DMS53 (cell line): ENCODE measurements at places on chromosomes 11 and 22.

DNA sequence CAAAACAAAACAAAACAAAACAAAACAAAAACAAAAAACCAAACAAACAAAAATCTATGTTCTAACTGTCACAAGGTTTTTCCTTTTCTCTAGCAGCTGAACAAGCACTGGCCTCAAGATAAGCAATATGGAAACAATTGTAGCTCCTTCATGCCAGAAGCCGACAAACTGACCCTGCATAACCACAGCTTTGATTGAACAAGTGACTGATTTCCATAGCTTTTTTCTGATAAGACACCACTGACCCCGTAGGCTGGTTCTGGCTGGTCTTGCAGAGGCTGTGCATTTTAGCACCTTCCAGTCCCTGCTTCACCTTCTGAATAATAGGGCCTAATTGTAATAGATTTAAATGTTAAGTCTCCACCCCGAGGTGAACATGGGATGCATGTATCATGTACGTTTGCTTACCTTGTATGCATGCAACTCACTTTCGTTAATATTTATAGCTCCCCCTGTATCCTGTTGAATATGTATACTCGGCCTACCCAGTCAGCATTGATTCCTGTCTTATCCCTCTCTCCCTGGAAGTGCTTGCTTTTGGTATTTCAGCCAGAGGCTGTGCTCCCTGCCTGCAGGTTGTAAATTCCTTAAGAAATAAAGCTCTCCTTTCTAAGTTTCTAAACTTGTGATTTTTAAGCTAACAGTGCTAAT is 49.6 kb downstream of the CNTF start:
- DNase-seq: no peak

DNA sequence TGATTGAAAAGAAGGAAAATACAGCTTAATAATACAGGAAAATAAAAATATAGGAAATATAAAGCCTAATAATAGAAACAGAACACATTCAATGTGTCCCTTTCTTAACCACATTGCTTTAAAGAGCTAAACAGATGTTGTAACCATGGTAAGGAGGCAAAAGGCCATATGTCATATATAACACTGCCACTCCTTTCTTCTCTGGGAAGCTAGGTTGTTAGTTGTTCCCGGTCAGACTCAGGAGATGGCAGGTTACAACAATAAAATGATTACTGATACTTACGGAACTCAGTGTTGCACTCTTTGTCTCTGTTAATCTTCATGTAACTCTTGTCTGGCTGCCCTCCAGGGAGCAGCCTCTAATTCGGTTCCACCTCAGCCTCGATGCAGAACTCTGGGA is 134.7 kb upstream of the PGR start:
- no peak for DNase-seq

GRCh38 chr11:109898592-109898991 is 194.6 kb upstream of the ZC3H12C start:
- DNase-seq: no peak

DNA sequence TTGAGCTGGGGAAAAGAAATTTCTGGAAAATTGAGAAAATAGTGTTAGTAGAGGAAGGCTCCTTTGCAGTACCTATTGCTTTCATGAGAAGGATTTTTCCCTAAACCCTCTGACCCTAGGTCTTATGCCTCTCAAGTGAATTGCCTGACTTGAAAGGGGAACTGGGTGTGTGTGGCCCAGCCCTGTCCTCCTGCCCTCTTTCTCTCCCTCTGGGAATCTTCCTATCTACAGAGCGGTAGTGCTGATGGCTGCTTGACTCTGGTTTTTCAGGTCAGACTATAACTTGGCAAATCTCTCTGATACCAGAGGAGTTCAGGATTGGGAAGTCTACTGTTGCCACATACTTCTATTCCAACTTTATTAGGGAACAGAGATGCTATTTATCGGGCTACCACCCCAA is 19.2 kb downstream of the CAVIN3 start:
- DNase-seq: no peak

DNA sequence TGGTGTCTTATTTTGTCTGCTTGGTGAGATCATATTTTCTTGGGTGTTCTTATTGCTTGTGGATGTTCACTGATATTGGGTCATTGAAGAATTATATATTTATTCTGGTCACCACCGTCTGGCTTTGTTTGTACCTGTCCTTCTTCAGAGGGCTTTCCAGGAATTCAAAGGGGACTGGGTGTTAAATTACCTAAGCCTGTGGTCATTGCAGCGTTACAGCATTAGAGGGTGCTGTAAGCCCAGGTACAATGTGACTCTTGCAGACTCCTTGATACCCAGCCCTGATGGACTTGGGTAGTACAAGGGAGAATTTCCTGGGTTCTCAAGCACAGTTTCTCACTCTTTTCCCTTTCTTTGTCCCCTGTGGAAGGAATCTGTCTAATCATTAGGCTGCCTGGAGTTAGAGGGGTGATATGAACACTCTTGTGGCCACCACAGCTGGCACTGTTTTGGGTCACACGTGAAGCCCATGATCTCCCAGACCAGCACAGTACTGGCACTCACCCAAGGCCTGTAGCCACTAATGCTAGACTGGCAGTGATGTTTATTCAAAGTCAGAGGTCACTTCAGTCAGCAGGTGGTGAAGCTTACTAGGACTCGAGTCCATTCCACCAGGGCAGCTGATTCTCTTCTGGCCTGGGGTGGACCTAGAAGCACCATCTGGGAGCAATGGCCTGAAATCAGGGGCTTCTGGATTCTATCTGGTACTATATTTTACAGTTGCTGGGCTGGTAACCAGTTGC is 56.1 kb upstream of the NARS2 start:
- DNase-seq: peak; percentile 66

- DNase-seq: no peak
Measured at GRCh38 chr11:19474211-19474610, 233.5 kb upstream of the E2F8 start.

- no peak for DNase-seq
Measured at GRCh38 chr11:88122956-88123355, 52.3 kb downstream of the RAB38 start.

DNA sequence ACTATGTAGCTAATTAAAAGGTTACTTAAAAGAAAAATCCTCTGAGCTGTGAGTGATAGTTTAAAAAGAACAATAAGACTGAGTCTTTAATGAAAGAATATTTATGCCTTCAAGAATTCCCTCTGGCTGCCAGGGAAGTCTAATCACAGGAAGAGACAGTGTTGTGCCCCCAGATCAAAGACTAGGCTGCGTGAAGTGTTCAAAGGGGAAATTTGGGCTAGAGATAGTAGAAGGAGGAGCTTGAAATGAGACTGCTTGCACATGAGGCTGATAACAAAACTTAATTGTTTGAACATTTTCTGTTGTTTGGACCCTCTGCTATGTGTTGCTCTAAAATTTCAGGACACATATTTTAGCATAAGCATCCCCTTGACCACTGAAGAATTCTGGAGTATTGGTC is 99.7 kb upstream of the MTNR1B start:
- no peak for DNase-seq

DNA sequence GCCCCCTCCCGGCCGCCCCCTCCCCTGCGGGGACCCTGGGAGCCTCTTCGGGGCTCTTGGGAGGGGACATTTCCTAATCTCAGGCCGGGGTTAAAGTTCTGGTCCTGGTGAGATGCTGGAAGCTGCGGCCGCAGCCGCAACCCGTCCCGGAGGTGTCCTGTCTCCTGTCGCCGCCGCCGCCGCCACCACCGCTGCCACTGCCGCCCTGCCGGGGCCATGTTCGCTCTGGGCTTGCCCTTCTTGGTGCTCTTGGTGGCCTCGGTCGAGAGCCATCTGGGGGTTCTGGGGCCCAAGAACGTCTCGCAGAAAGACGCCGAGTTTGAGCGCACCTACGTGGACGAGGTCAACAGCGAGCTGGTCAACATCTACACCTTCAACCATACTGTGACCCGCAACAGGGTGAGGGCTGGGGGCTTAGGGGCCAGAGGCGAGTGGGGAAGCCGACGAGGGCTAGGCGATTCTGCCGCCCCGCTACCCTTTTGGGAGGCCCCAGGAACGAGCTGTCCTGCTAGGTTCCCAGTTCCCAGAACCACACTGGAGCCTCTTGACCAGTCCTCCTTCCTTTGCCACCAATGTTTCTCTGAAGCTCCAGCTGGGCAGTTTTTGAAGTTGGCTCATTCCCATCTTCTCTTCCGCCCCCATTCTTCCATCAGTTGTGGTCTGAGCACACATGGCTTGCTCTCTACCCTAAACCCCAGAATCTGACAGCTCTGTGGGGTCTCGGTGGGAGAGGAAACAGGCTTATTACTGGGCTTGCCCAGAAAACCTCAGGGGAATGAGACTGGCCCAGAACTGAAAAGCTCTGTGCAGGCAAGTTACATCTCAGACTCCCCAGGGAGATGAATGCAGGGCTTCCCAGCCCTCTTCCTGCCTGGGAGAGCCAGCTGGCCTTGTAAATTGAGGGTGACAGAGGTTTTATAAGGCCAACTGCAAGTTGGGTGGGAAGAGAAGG is 781 bp downstream of the SIDT2 start:
- DNase-seq: peak; percentile 68

DNA sequence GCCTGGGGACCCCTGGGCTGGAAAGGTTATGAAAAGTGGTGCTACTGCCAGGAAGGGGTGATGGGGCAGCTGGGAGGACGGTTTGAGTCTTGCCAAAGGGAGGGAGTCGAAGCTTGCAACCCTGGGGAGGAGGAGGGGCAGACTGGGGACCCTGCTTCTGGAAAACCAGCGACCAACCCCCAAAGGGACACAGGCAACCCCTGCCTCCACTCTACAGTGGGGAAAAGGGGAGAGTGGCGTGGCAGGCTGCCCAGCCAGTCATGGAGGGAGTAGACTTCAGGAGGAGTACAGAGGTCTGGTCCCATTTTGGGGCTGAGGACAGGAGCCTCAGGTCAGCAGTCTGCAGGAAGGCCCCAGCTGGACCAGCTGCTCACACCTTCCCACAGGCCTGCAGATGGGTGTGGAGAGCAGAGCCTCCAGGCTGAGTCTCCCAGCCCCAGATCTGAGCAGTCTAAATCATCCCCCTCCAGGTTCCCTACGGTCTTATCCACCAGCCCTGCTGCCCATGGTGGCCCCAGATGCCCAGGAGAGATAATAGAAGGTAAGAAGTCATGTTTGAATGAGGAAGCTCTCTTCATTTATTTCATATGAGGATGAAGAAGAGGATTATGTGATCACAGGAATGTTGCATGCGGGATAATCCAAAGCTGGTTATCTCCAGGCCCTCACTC is 3.3 kb downstream of the DDT start:
- DNase-seq: no peak

- DNase-seq: peak; percentile 39
Measured at GRCh38 chr22:35538801-35539321, 1.8 kb upstream of the RASD2 start.

DNA sequence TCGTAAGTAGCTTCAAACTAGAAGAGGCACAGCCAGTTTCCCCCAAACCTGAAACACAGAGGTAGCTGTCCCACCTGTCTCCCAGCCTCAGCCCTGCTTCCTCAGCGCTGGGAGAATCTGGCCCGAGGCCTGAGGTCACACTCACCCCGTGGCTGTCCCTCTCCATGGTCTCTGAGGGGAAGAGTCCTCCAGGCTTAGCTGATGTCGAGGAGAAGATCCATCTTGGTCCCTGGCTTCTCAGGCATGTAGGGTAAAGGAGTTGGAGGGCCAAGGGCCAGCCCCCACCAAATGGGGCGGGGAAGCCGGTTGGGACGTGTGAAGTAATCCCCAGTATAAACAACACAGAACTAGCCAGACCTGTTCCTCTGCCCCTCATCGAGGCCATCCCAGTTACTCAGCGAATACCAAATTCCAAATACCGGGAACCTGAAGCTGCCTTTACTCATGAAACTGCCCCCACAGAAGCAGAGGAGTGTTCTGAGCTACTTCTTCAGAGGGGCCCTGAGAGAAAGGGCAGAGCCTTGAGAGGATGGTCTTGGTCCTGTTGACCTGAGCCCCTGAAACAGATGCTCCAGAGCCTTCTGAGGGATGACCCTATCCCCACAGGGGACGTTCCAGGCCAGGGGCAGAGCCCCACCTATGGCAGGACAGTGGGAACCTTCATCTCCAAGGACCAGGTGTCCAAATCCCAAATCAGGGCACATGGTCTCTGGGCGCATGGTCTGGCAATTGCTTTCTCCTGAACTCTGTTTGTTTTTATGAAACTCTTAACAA is at the start of gene TMPRSS13:
TSS of gene TMPRSS13 (minus strand) at position 261 of the 774 bp plus-strand sequence. CDS start at position 166, 95 bp downstream.
- peak; percentile 91 for DNase-seq

DNA sequence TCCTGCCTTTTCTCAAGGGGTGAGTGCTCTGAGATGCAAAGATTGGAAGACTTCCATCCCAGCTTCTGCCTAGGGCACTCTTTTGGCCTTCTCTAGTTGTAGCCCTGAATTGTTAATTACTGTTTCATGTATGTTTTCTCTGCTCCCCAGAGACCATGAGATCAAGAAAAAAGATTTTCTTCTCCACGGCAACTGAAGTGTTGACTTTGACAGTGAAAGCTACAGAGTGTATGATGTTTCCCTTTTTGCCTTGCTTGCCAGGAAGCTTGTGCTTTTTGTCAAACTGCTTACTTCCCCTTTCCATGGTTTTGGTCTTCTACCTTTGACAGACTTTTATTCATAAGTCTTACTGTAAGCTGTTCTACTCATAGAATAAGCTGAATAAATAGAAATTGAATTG is 23.3 kb upstream of the EIF3D start:
- no peak for DNase-seq

GRCh38 chr22:19996694-19997384 is 19.8 kb downstream of the ARVCF start:
- DNase-seq: no peak

- DNase-seq: peak; percentile 43
Measured at GRCh38 chr11:113994077-113994954, 19.4 kb downstream of the HTR3A start.

DNA sequence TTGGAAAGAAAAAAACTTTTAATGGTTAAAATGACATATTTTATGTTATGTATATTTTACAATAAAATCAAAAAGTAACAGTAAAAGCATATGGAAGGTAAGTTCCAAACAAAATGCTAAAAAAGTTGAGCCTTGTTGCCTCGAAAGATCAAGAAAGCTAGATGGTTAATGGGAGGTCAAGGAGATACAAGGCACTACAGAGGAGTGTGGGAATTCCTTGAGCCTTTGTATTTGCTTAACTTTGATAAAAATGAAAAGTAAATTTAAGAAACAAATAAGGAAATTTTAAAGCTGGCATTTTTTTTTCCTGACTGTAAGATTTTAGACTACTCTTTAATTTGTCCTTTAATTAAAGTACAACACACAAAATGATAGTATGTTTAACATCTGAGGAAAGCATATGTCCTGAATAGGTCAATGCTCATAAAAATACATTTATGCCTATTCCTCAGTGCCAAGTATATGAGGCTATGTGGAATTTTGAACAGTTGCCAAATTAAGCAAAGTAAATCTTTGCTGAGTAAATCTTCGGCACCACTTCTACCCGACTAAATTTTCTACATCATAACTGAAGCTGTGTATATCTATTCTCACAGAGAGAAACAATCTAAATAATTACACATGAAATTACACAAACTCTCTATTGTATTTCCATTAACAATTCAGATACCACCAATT is 108.8 kb downstream of the TTC28 start:
- DNase-seq: no peak

GRCh38 chr11:120929090-120929489 is 94.8 kb upstream of the TBCEL start:
- peak; percentile 20 for DNase-seq

GRCh38 chr11:46380340-46381047 is 975 bp upstream of the MDK start:
- peak; percentile 80 for DNase-seq

DNA sequence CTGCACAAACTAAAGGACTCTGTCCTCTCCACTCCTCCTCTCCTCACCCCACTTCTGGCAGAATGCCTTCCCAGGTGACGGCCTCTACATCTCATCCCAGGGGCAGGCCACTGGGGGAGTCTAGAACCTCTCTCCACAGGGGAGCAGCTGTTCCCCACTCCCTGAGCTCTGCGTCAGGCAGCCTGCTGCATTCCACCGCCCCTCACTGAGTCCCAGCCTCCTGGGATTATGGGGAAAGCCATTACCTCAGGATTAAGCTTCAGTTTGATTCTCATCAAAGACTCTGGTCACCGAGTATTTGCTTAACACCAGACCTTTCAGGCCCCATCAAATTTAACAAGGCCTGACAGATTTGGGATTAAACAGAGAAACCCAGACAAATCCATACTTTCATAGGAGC is 405.9 kb downstream of the NXPE2 start:
- no peak for DNase-seq
